ENCODE measurements at places on chromosomes 4 and X.

DNA sequence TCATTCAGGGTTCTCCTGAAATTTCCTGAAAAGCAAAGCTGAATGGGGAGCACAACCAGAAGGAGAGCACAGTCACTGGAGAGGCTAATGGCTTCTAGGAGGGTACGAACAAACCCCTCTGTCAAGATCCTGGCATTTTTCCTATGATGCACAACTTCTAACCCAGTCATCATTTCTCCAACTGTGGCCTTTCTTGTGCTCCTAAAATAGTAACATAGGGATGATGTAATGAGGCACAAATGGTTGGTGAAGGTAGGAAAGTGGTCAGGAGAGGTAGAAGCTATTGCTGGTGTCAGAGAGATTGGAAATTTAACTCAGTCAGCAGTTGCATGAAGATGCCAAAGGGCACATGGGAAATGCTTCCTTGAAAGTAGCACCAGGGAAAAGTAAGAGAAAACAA is 52.7 kb downstream of the SLC10A7 start:
- no peak for DNase-seq

DNA sequence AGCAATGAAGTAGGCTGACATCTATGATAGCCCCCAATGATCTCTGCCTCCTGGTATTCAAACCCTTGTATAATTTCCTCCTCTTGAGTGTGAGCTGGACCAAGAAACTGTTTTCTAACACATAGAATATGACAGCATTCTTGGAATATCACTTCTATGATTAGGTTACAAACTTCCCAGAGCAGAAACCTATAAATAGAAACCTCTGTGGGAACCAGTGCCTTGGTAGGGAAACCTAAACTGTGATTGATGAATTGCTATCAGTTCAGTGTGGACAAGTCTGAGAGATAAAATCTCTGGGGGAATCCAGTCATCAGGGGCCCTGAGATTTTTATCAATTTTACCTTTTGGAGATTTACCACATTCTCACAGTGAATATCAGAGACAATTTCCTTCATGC is 756.5 kb upstream of the AGA start:
- DNase-seq, result no peak

- DNase-seq, result no peak
These were observed 1831.1 kb upstream of the IGFBP7 start for GRCh38 chr4:58941286-58941685.

- no peak for DNase-seq
These were observed 5.4 kb upstream of the NAA15 start for GRCh38 chr4:139295942-139296299.

DNA sequence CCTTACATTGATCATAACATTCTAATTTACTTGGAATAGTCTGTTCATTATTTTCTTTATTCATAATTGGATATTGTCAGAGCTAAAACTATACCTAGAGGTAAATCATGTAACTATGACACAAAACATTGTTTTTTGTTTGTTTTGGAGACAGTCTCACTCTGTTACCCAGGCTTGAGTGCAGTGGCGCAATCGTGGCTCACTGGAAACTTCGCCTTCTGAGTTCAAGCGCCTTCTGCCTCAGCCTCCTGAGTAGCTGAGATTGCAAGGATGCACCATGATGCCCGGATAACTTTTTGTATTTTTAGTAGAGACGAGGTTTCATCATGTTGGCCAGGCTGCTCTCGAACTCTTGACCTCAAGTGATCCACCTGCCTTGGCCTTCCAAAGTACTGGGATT is 265.2 kb downstream of the FBXO8 start:
- DNase-seq, result no peak

DNA sequence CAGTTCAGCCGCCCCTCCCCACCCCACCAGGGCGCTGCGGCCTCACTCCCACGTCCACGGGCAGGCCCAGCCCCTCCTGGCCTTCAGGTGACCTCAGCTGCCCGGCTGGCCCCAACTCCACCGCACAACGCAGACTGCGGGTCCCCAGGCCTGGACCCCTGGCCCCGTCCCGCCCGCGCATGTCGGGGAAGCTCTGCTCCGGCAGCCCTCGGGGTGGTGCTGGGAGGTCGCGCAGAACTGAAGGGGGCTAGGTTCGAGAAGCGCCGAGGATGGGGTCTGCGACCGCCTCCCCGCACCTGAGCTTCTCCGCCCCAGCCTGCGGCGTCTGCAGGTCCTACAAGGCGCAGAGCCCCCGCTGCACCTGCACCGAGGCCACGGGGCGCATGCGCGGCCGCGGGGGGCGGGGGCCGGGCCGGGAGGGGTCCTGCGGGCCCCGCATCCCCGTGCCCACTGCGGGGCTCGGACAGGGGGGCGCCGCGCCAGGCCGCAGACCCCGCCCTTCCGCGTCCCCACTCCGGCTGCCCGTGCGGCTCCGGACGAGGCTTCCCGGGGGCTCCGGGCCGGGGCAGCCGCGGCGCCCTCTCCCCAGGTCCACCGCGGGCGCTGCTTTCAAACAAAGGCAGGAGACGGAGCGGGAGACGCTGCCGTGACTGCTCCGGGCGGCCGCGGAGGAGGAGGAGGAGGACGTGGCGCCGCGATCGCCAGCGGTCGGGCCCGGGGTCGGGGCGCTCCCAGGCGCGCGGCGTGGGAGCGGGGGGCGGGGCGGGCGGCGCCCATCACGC is 672 bp upstream of the NAT8L start:
- no peak for DNase-seq

Measured in muscle of leg (tissue), 16 donors.